ENCODE measurements at places on chromosomes 5 and 9. TPM values are rescaled to one million over a fixed set of nuclear protein-coding genes. Genes with fewer than 3 reads are reported as not detected.

The NSG2 gene
- total RNA-seq: not detected

The PCDHAC1 gene
- not detected for total RNA-seq

The ZNF367 gene
- total RNA-seq: 22.6 TPM

The CDKN2B gene
- total RNA-seq: 1.3 TPM

- DNase-seq: no peak
These were observed 96.5 kb downstream of the DAPK1 start for GRCh38 chr9:87594194-87594593.

DNA sequence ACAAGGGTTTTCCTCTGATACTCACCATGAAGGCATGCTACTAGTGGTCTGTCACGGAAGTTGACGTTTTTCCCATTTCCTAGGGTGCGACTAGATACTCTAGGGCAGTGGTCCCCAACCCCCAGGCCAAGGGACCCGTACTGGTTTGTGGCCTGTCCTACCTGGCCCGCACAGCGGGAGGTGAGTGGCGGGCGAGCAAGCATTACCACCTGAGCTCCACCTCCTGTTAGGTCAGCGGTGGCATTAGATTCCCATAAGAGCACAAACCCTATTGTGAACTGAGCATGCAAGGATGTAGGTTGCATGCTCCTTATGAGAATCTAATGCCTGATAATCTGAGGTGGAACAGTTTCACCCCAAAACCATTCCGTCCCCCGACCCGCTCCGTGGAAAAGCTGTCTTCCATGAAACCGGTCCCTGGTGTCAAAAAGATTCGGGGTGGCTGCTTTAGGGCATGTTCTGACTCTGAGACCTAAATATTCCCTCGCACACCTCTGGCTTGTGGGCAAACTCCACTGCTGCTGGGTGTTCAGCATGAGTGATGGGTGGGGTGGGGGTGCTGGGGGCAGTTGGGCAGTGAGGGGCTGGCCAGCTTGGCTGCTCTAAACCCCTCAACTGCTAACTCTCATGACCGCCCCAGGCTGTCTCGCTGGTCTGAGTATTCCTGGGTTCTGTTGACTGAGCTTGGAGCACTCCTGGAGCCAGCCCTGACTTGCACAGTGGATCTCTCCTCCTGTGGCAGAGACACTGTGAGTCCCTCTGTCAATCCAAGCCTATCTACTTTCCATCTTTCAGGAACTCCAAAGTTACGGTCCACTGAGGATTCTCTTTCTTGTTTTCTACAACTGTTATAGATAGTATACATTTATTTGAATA lies 78.3 kb upstream of the NEK6 start:
- DNase-seq: no peak

DNA sequence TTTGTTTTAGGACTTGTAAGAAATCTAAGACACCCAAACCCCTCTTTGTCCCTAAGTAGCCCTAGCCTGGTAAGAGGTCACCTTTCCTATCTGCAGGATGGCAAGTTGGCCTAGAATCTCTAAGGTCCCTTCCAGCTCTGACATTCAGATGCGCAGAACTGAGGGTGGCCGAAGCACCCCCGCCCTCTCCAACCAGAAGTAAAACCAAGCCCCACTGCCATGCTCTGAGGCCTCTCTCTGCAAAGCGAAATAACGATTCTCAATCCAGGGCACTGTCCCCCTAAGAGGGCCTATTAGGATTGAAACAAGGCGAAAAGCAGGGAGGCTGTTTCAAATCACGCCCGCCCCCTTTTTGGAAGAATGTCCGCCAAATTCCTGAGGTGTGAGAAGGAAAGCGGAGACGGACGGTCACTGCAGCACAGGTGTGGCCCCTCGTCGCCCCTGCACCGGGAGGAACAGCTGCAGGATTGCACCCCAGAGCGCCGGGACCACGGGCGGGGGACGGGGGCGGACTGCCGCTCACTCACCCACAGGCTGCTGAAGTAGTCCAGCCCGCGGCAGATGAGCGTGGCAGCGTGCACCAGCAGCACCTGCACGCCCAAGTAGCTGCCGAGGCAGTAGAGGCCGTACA lies 824 bp downstream of the TMEM245 start:
- peak; percentile 17 for DNase-seq

DNA sequence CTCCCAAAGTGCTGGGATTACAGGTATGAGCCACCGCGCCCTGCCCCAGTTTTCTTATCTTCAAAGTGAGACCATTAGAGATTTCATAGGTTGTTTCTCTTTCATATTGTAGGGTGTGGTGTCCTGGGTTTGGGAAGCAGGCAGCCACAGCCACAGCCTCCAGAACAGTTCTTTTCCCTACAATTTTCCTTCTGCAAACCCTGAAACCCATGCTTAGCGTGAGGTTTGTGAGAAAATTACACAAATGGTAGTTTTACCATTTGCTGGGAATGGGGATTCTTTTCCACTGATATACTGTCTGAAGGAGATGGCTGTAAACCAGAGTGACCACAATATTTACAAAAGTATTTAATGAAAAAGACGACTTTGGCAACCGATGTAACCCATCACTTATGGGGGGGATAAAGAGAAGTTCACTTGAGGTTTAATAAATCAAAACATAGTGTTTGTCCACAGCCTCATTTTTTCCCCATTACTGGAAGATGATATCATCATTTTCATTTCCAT lies 26.7 kb upstream of the ECM2 start:
- DNase-seq: no peak
